ENCODE measurements at places on chromosomes 13 and 19. TPM values are rescaled to one million over a fixed set of nuclear protein-coding genes. Genes with fewer than 3 reads are reported as not detected.

- DNase-seq: no peak
These were observed 1255.8 kb downstream of the SLITRK5 start for GRCh38 chr13:88926890-88927502.

GRCh38 chr19:28307963-28308362 lies 905.0 kb downstream of the UQCRFS1 start:
- no peak for DNase-seq

- DNase-seq: no peak
These were observed 21.2 kb upstream of the C13orf46 start for GRCh38 chr13:113995051-113995601.

DNA sequence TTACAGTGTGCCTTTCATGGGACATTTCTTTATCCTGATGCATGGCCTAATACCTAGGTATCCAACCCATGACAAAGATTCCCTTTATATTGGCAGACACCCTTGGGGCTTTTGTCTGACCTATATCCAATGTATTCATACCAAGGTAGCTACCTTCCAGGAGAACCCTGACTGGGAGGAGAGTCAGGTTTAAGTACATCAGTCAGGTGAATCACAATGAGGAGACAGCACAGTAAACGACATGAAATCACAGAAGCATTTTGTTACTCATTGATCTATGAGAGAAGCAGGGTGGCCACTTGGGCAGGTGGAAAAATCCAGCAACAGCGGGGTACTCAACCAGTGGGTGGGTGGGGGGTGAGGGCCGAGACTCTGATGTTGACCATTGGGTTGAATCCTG lies 527.4 kb upstream of the ATXN8OS start:
- DNase-seq: no peak

GRCh38 chr19:10764340-10764894 lies 46.5 kb downstream of the DNM2 start:
- DNase-seq: no peak

GRCh38 chr13:24230428-24231072 lies 70.0 kb downstream of the SPATA13 start:
- no peak for DNase-seq

GRCh38 chr19:47221890-47222289 lies 9.1 kb downstream of the BBC3 start:
- no peak for DNase-seq

DNA sequence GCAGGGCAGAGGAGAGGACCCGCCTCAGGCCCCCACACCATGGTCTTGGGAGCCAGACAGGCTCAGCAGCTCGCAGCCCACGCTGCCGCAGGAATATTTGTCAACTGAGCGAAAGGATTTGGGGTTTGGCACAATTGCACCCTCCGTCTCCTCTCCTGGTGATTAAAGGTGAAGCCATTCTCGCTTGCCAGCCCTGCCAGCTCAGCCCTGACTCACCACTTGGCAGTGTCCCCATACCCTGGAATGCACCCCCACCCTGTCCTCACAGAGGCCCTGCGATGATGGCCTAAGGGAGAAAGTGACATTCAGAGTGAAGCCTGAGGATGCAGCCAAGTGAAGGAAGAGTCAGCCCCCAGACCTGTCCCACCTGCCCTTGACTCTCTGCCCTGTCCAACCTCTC lies 18.8 kb downstream of the CYTH2 start:
- no peak for DNase-seq

DNA sequence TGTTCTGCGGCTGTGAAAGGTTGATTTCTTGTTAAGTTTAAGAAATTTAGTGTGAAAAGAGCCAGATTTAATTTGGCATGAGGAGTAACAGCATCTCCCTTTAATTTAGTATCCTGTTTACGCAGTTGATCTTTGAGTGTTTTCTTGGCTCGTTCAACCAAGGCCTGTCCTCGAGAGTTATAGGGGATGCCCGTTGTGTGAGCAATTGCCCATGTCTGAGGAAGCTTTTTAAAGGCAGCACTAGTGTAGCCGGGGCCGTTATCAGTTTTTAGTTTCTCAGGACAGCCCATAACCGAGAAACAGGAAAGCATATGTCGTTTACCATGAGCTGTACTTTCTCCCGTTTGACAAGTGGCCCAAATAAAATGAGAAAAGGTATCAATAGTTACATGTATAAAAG lies 47.5 kb upstream of the ZNF43 start:
- no peak for DNase-seq

DNA sequence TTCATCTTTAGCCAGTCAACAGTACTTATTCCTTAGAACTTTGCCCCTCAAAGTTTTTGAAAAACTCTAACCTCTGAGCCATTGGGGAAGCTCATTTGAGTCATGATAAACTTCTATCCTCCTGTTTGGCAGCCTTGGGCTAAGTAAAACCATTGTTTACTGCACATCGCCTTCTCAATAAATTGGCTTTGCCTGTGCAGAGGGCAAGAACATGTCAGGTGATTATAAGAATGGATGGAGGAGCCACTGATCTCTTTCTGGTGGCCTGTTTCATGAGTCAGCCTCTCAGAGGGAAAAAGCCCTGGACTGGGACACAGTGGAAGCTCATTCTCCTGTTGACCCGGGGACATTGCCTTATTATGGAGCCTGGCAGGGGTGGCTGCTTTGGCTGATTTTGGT lies 19.4 kb upstream of the PSG4 start:
- DNase-seq: no peak

GRCh38 chr13:54241719-54242118 lies 1213.1 kb downstream of the OLFM4 start:
- DNase-seq: no peak

DNA sequence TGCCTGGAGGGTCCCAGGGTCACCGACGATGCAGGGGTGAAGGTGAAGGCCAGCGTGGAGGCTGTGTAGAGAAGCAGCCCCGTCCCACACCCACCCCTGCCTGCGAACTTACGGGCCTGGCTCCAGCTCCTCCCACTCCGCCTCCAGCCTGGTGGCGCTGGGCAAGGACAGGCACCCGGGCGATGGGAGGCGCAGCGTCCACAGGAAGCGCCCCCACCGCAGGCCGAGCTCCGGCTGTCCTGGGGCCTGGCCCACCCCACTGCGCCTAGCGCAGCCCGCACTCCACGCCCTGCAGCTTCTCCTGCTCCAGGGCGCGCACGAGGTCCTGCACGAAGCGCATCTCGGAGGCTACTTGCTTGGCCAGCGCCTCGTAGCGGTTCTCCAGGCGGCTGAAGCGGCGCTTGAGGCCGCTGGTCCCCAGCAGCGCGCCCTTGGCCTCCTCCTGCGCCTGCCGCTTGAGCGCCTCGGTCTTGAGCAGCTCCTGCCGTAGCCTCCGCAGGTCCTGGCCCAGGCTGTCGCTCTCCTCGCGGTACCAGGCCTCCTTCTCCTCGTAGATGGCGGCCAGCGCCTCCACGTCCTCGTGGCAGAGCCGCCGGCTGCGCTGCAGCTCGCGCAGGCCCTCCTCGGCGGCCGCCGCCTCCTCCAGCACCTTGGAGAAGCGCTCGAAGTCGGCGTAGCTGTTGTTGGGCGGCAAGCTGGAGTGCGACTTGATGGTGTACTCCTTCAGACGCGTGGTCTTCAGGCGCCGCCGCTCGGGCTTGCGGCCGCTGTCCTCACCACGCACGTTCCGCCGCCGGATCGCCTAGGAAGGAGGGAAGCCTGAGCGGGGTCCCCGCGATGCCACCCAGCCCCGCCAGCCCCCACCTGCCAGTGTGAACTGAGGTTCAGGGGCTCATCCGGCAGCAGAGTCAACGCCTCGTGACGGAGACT lies 11.8 kb downstream of the DAPK3 start:
- DNase-seq: no peak

- peak; percentile 89 for DNase-seq
These were observed 736 bp upstream of the ZMYM5 start for GRCh38 chr13:19864024-19864745.

- DNase-seq: no peak
These were observed 246.1 kb downstream of the KCNRG start for GRCh38 chr13:50261130-50261901.

- no peak for DNase-seq
These were observed 6.6 kb downstream of the PEPD start for GRCh38 chr19:33514885-33515551.

- DNase-seq: no peak
These were observed 53.7 kb downstream of the USP12 start for GRCh38 chr13:27117952-27118351.

DNA sequence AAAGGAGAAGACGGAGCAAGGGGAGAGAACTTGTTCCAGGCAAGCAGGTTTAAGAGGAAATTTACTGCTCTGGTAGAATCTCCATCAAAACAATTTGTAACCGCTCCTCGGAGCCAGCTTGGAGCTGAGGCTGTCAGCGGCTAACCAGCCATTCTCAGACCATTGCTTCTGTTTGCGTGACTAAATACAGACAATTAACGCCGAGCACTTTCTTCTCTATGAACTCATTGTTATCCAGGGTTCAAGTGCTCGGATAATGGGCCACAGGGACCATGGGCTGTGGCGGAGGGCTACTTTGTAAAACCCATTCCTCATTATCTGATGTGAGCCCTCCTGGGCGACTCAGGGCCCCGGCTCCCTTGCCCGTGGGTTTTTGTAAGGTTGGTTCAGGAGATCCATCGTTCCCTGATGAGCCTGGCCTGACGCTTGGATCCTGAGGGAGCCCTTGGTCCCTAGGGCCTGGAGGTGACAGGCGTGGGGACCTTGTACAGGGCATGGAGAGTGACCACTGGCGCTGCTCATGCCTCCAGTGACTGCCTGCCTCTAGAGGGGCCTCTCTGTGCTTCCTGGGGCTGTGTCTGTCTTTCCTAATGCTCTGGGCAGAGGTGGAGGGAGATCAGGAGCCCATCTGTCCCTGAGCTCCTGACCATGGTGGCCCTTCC lies 61.5 kb upstream of the ZNF536 start:
- DNase-seq: no peak

DNA sequence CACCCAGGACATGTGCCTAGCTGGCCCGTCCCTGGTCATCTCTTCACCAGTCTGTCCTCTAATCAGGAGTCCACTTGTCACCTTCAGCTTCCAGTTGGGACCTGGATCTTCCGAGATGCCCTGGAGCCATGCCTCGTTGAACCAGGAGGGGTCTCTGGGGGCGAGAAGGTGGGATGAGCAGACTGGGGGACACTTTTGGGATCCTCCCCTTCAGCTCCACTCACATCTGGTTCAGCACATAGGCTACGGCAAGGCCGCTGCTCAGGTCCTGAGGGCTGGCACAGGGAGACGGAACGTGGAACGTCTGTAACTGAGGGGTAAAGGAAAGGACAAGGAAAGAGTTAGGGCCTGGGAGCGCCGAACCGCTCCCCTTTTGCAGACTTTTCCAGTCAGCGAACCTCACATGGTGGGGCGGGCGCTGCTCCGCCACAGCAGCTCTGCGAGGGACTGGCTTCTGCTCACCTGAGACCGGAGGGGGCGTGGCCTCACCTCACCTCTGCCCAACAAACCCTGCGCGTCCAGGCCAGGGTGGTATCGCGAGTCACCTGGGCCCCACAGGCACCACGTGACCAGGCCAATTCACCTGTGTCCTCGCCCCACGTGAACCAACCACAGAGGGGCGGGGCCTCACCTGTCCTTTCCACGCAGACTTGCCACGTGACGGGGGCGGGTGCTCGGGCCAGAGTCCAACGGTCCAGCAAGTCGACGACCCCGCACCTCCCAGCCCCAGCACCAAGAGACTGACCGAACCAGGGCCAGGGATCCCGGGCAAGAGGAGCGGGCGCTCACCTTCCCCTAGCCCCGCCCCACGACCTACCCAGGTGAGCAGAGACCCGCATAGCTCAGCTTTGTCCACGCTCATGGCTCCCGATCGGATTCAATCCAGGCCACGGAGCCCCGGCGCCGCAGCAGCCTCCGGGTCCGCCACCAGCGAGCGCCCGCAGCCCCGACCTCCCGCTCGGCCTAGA lies at the start of gene HOOK2:
Gene HOOK2 (minus strand): TSS at position 965 of the 968 bp plus-strand sequence. CDS start 103 bp downstream, at position 862.
- DNase-seq: no peak

- DNase-seq: no peak
These were observed 389.3 kb downstream of the FGF14 start for GRCh38 chr13:102012299-102013293.

DNA sequence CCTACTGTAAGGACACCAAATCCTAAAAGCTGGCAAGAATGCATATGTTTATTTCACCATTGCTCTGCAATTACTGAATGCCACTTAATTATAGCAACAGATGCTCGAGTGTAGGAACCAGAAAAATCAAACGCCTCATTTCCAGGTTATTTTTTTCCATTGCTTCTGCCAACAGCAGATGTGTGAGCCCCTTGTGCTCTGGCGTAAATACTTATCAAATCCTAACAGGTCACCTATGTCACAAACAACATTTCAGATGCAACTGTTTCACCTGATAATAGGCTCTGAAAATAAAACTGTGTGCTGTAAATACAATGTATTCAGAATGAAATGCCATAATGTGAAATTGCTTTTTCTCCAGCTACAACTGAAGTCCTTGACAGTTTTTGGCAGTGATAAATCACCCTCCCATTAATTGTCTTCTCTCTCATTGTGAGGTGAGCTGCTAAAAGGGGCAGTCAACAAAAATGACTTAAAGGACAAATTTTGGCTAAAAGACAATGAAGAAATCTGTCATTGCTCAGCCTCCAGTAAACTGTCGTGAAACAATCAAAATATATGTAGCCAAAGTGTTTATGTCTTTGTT lies 344.0 kb downstream of the DACH1 start:
- DNase-seq: no peak

- no peak for DNase-seq
These were observed 182.6 kb downstream of the EFNB2 start for GRCh38 chr13:106352850-106353249.

GRCh38 chr19:39927076-39927475 lies 7.4 kb downstream of the FCGBP start:
- DNase-seq: no peak

- DNase-seq: no peak
These were observed 67.8 kb upstream of the ARHGEF7 start for GRCh38 chr13:111047326-111047725.

- no peak for DNase-seq
These were observed 45.7 kb upstream of the ZNF730 start for GRCh38 chr19:23071147-23071511.

- DNase-seq: no peak
These were observed 108.6 kb downstream of the COL4A2 start for GRCh38 chr13:110415669-110416068.

- DNase-seq: peak; percentile 37
These were observed 85.0 kb upstream of the ARHGEF7 start for GRCh38 chr13:111029957-111030609.

DNA sequence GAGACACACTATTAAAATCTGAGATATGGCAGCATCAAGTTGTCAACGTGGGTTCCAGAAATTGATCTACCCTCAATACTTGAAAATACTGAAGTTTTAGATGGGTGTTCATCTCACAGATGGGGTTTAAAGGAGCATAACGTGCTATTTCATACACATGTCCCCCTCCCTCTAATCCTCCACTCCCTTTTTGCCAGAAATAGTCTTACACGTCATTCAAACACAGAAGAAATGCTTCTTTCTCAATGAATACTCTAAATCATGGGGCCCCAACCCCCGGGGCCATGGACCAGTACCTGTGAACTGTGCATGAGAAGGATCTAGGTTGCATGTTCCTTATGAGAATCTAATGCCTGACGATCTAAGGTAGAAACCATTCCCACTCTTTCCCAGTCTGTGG lies 19.6 kb downstream of the KLF12 start:
- no peak for DNase-seq

The PTGIR gene
- 194 TPM for total RNA-seq

The FAM83E gene
- 5.1 TPM for total RNA-seq

The SIGLEC7 gene
- not detected for total RNA-seq

The NLRP11 gene
- not detected for total RNA-seq

The SYCN gene
- not detected for total RNA-seq

The MEIS3 gene
- total RNA-seq: not detected

The MBD3L4 gene
- total RNA-seq: not detected

The PDCD5 gene
- 213 TPM for total RNA-seq

The ATXN8OS gene
- not detected for total RNA-seq

The LCP1 gene
- 758 TPM for total RNA-seq

The SCAMP4 gene
- 39.2 TPM for total RNA-seq
